T-cell (primary cell): ENCODE measurements at places on chromosomes 3 and 15. TPM values are rescaled to one million over a fixed set of nuclear protein-coding genes. Genes with fewer than 3 reads are reported as not detected.

GRCh38 chr3:141082064-141082463 lies 30.9 kb downstream of the SPSB4 start:
- DNase-seq: no peak

- peak; percentile 28 for DNase-seq
Observed at GRCh38 chr3:52845691-52846431, 11.0 kb upstream of the MUSTN1 start.

The ZBTB20 gene
- total RNA-seq: 43.1 TPM

The CLDN18 gene
- total RNA-seq: not detected

- DNase-seq: no peak
Observed at GRCh38 chr3:101268141-101268540, 52.2 kb downstream of the IMPG2 start.

DNA sequence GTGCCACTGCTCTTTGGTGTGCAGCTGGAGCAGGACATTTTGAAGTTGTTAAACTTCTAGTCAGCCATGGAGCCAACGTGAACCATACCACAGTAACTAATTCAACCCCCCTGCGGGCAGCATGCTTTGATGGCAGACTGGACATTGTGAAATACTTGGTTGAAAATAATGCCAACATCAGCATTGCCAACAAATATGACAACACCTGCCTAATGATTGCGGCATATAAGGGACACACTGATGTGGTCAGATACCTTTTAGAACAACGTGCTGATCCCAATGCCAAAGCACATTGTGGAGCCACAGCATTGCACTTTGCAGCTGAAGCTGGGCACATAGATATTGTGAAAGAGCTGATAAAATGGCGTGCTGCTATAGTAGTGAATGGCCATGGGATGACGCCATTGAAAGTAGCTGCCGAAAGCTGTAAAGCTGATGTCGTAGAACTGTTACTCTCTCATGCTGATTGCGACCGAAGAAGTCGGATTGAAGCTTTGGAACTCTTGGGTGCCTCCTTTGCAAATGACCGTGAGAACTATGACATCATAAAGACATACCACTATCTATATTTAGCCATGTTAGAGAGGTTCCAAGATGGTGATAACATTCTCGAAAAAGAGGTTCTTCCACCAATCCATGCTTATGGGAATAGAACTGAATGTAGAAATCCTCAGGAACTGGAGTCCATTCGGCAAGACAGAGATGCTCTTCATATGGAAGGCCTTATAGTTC lies 12.2 kb downstream of the FEM1B start:
- DNase-seq: no peak

- DNase-seq: peak; percentile 20
Observed at GRCh38 chr3:52055537-52056351, 627 bp downstream of the DUSP7 start.

The DOCK3 gene
- 2.0 TPM for total RNA-seq

The GCSAM gene
- 21.6 TPM for total RNA-seq

GRCh38 chr15:88619796-88620195 lies 1.3 kb upstream of the AEN start:
- DNase-seq: no peak

DNA sequence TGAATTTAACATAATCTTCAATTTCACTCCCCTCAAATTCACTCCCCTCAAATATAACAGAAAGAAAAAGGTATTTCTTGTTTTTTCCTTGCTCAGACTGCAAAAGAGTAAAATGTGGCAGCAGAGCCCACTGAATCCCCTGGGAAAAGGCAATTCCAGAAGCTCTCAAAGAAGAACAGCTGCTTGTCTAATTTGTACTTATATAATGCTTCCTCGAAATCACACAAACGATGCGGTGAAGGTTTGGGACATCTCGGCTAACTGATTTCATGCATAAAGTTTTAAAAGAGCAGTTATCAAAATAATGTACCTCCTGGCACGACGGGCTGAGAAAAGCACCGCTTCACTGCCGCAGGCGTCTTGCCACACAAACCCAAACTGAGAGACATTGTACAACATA lies 10.7 kb downstream of the BDH1 start:
- DNase-seq: no peak

DNA sequence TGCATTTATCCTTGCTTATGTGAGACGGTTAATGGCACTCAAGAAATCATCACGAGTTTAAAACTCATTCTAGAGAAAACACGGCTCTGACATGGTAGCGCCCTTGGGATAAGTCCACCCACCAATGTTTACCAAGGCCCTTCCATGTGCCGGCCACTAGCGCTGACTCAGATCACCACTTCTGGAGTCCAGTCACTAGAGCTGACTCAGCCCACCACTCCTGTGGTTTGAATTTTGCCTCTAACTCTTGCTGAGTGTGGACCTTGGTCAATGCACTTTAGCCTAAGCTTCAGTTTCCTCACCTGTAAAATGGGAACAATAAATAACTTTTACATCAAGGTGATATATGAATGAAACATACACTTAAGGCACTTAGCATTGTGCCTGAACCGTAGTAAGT lies 358.4 kb upstream of the PROK2 start:
- DNase-seq: no peak

The UNC13C gene
- total RNA-seq: not detected

- no peak for DNase-seq
Observed at GRCh38 chr3:101888653-101889052, 39.3 kb downstream of the NFKBIZ start.
